Omental fat pad (tissue), 4 donors: ENCODE measurements at places on chromosomes 5 and 9. TPM values are rescaled to one million over a fixed set of nuclear protein-coding genes. Genes with fewer than 3 reads are reported as not detected.

GRCh38 chr5:32329395-32329834, 16.7 kb upstream of the MTMR12 start:
- no peak for DNase-seq

The SCGB3A2 gene
- not detected for total RNA-seq

The ROR2 gene
- 32.2 TPM for total RNA-seq

DNA sequence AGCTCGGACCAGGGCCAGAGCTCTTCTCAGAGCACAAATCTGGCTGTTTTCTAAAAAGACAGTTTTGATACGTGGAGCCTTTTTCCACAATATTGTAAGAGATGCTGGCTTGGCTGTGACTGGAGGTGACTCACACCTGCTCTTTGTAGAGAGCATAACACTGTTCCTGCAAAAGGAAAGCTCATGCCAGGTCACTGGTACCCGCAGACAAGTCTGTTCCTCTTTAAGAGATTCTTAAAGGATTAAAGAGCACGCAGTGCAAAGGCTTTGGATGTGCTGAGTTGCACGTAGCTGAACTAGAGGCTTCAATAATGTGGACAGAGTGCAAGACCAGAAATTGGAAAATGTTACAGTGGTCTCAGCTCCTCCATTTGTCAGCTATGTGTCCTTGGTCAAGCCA, 19.0 kb downstream of the ACTL7B start:
- DNase-seq = no peak

DNA sequence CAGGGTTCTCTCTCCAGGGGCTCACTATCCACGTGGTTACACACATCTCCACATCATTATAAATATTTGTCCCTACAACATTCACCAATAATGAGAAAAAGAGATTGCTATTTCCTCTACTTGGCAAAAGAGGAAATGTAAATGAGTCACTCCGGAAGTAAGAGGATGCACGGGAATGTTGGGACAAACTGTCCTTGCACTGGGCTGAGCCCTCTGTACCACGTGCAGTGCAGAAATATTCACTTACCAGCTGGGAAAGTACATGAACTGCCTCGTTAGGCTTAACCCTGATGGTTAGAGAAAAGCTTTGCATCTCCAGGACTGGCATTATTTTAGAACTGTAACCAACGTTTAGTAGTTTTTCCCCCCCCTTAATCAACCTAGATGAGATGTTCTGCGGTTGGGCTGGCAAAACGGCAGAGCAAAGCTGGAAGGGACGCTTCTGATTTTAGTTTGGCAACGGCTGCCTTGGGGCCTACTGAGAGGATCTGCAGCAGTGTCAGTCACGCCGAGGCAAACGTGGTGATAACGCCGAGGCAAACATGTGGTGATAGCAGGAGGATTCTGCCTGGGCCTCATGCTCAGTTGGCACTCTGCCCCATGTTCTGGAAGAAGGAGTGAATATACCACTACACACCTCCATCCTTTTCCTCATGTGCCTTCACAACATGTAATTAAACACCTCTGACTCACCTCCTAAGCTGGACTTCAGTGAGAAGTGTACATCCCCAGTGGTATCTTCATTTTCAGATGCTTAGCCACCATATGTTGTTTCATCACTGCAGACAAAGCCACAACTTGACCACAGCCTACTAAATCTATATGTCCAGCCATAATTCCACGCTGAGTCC, 661.4 kb upstream of the KLF4 start:
- DNase-seq = no peak

DNA sequence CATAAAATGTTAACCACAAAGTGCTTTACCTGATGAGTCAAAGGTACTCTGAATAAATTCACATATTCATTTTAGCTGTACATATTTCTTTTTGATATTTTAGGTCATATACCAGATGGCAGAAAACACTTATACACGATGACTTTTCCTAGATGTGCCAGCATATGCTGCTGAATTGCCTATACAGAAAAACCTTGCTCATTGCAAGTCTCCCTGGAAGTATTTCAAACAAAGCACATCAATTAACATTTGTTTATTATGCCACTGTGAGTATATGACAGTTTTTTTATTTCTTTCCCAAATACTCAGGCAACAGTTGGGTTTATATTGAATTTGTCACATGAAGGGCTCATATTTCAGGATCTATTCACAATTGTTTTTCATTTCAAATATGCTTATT, 180.8 kb downstream of the TMEM232 start:
- DNase-seq = no peak

The GFI1B gene
- not detected for total RNA-seq

The FABP6 gene
- total RNA-seq = not detected

- no peak for DNase-seq
These were observed 12.4 kb upstream of the RALGPS1 start for GRCh38 chr9:126902210-126902609.

DNA sequence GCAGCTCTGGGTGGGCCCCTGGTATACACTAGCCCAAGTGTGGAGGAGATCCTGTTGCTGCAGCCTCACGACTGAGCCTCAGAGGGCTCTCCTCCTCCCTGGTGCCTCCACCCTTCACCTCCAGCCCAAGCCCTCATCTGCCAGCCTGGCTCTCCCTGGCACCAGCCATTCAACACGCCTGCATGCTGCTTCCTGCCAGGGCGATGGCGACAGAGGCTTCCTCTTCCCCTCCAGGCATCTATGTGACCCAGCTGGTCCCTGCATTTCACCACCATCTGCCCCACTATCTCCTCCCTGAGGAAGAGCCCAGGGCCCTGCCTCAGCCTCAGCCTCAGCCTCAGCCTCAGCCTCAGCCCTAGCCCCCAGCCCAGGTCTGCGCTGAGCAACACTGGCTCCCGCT, 54.8 kb upstream of the ANGPTL2 start:
- DNase-seq = no peak

DNA sequence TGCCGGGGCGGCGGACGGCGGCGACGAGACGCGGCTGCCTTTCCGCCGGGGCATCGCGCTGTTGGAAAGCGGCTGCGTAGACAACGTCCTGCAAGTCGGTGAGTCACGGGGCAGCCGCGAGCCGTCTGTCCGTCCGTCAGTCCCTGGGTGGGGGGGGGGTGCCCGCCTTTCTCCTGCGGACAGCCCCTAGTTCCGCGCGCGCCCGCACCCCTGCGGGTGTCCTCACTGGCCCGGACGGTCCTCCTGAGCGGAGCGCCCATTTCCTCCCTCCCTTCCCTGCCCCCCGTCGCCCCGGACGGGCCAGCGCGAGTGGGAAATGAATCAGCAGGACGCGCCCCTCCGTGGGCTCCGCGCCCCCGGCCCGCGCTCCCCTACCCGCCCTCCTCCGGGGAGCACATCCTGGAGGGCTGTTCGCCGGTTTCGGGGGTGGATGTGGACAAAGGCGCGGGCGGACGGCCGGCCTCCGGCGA, 828 bp downstream of the ZSWIM6 start:
- no peak for DNase-seq

The RAI14 gene
- 19.9 TPM for total RNA-seq

GRCh38 chr9:95815133-95815532, 60.4 kb upstream of the ERCC6L2 start:
- no peak for DNase-seq

- no peak for DNase-seq
These were observed 44.4 kb upstream of the GRIA1 start for GRCh38 chr5:153445875-153446579.

DNA sequence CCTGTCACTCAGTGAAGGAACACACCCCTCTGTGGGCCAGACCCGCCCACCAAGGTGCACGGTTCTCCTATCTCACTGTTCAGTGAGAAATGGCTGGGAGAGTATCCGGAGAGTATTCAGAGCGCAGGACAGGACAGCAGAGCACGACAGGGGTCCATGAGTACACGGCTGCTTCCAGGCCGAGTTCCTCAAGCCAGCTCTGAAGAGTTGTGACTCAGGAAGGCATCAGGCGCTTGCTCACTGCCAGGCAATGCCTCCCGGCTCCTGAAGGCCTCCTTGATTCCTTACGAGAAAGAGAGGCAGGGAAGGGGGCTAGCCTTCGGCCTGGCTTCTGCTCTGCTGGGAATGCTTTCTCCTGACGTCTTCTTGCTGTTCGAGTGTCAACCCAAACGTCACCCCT, 132.1 kb upstream of the PPP1R26 start:
- no peak for DNase-seq

GRCh38 chr5:137072361-137073115, 426.6 kb downstream of the SPOCK1 start:
- DNase-seq = no peak

The MAP1B gene
- total RNA-seq = 479 TPM

The LECT2 gene
- total RNA-seq = not detected

The SPINK7 gene
- total RNA-seq = not detected

GRCh38 chr5:124935065-124935464, 188.6 kb upstream of the ZNF608 start:
- no peak for DNase-seq

DNA sequence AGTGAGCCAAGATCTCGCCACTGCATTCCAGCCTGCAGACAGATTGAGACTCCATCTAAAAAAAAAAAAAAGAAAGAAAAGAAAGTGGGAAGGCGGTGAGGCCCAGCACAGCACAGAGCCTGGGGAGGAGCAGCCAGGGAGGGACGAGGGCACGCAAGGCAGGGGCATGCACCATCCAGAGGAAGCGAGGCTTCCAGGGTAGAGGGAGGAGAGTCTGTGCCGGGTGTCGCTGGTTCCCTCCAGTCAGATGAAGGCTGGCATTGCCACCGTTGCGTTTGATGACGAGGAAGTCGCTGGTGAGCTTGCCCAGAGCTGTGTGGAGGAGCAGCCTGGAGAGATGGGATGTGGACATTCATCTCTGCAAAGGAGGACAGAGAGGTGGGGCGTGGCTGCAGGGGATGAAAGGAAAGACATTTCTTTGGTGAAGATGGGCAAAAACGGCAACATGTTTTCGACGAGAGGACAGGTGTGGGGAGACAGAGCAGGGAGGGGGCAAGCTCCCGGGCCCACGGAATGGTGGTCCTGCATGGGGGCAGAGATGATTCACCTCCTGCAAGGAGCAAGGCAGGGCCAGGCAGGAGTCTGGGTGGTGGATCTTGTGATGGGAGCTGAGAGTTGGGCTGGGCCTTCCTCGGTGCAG, 18.6 kb upstream of the OLFM1 start:
- no peak for DNase-seq

GRCh38 chr9:122355336-122355875, 15.4 kb upstream of the PTGS1 start:
- no peak for DNase-seq

DNA sequence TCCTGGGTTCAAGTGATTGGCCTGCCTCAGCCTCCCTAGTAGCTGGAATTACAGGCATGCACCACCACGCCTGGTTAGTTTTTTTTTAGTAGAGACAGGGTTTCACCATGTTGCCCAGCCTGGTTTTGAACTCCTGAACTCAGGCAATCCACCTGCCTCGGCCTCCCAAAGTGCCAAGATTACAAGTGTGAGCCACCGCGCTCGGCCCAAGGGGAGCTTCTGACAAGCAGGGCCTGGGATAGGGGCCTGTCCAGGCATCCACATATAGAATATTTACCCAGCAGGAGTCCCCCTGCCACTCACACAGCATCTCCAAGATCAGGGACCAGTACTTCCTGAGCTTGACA, 10.1 kb downstream of the IRF1 start:
- DNase-seq = no peak

- DNase-seq = no peak
These were observed 162.8 kb downstream of the FAM174A start for GRCh38 chr5:100697970-100698369.

- no peak for DNase-seq
These were observed 207.1 kb upstream of the VLDLR start for GRCh38 chr9:2414465-2414864.

The NKD2 gene
- total RNA-seq = 2.2 TPM

GRCh38 chr5:176406436-176407052, 9.8 kb downstream of the CLTB start:
- no peak for DNase-seq

The FAM169A gene
- total RNA-seq = 0.96 TPM

GRCh38 chr5:58746321-58746720, 163.4 kb downstream of the RAB3C start:
- no peak for DNase-seq

- DNase-seq = no peak
These were observed 627.1 kb upstream of the WWC1 start for GRCh38 chr5:167664222-167664804.

DNA sequence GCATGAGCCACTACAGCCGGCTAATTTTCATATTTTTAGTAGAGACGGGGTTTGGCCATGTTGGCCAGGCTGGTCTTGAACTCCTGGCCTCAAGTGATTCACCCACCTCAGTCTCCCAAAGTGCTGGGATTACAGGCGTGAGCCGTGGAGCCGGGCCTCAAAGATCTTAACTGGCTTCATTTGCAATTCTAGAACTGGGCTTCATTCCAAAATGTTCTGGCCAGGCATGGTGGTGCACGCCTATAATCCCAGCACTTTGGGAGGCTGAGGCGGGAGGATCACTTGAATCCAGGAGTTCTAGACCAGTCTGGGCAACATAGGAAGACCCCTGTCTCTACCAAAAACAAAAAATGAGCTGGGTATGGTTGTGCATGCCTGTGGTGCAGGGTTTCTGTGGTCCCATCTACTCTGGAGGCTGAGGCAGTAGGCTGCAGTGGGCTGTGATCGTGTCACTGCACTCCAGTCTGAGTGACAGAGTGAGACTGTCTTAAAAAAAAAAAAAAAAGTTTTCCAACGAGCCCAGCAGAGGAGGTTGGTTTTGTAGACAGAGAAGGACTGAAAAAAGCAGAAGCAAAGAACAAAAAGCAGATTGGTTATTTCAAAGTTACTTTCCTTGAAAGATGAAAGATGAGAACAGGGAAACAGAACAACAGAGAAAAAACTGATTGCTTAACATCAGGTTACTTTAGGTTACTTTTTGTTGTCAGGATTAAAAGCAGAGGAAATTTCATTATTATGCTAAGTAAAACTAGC, 78.2 kb downstream of the ANKRD55 start:
- DNase-seq = no peak

The RETREG1 gene
- total RNA-seq = 51.6 TPM

DNA sequence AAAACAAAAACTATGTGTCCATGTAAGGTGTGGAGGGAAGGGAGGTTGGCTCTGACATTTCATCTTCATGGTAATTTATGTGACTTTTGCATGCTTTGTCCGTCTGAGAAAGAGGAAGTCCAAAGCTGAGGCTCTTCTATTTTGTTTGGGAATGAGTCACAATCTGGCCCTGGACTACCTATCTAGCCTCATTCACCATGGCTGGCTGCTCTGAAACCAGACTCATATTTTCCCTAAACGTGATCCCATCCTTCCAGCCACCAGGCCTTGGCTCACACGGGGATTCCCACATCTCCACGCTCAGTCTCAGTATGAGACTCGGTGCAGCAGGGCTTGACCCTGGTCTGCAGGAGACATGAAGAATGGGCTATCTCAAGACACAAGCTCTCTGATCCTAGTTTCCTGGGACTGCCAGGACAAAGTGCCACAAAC, 672.8 kb downstream of the ACTL7B start:
- DNase-seq = no peak

DNA sequence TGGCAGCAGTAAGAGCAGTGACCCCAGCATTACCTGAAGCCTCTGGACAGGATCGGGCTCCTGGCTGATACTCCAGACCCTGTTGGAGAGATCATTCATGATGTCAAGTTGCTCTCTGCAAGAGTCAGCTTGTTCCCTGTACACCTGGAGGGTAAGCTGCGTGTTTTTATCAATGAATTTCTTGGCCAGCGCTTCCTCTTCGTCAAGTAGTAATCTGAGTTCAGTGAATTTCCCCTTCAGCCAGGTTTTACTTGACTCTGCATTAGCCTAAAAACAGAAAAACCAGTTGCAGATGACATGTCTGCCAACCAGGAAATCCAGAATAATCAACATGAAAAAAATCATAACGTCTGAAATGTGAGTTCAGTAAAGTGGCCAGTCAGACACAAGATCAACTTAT, 19.1 kb downstream of the TRIM14 start:
- DNase-seq = no peak

The SPINK4 gene
- not detected for total RNA-seq

- no peak for DNase-seq
These were observed 21.6 kb downstream of the NCS1 start for GRCh38 chr9:130193531-130194377.
